Progenitor cell of endocrine pancreas (in vitro differentiated cells): ENCODE measurements at places on chromosomes 1 and 21. TPM values are rescaled to one million over a fixed set of nuclear protein-coding genes. Genes with fewer than 3 reads are reported as not detected.

- no peak overlapping the region for H3K27ac ChIP-seq
- no peaks in the 10 kb centered on the region for H3K4me1 ChIP-seq
- peaks cover 7% of the 10 kb centered on the region for H3K36me3 ChIP-seq
Measured at GRCh38 chr1:173347282-173347818, 129.8 kb upstream of the PRDX6 start.

DNA sequence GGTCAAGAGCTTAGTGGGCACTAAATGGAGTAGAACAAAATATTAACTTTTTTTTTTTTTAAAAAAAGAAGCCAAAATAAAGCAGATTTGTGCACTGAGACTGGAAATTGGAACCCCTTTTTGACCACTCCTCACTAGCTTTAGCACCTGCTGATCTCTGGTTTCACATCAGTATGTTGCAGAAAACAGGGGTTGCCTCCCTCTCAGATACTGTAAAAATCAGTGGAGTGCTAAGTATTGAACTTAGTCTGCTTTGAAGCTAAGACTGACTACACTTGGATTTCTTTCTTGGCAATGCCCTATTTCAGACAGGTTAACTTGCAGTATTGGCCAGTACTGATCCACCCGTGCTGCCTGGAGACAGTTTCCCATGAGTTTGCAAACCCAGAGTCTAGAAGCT is 2.7 kb upstream of the KIAA0040 start:
- H3K27ac ChIP-seq: no peak overlapping the region
- peaks cover 60% of the 10 kb centered on the region for H3K27me3 ChIP-seq
- no peak for DNase-seq
- no peak overlapping the region for H3K4me3 ChIP-seq
- H3K4me1 ChIP-seq: peaks cover 12% of the 10 kb centered on the region
- no peaks in the 10 kb centered on the region for H3K36me3 ChIP-seq

DNA sequence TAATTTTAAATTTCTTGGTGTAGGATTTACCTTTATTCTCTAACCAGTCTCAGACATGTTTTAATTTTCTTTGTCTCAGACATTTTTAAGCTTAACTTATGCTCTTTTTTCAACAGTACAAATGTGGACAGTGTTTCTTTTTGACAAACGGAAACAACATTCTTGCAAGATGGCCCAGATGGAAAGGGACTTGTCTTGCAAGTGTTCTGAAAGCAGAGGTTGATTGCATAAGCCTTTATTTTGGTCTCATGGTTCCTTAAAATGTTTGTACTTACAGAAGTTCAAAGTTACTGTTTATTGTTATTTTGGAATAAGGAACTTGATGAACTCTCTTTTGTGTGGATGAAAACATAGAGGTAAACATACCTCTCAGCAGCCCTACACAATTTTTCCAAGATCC is 22.9 kb downstream of the SMAP2 start:
- no peak overlapping the region for H3K4me3 ChIP-seq
- DNase-seq: no peak
- H3K36me3 ChIP-seq: peaks cover 7% of the 10 kb centered on the region
- peaks cover 22% of the 10 kb centered on the region for H3K4me1 ChIP-seq
- no peaks in the 10 kb centered on the region for H3K27me3 ChIP-seq

Gene FMN2
- total RNA-seq: 2.3 and 3.2 TPM in 2 replicates

Gene ECM1
- total RNA-seq: 1.9 and 2.1 TPM in 2 replicates

DNA sequence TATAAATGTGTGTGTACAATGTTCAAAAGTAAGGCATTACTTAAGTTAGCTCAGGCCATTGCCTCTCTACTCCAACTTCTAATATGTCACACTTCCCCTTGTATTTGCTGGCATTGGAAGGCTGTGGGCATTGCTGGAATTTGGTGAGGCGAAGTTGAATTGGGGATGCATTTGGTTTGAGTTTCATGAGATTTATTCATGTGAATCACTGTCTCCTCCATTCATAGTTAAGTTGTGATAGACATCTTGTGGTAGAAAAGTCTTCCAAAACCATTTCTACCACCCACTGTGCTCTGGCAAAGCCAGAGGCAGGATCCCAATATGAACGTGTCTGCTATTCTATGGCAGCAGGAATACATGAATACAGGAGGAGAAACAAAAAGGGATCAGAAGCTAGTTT is 397.8 kb upstream of the USP24 start:
- peaks cover 12% of the 10 kb centered on the region for H3K27me3 ChIP-seq
- no peak overlapping the region for H3K4me3 ChIP-seq
- H3K36me3 ChIP-seq: peaks cover 3% of the 10 kb centered on the region
- no peak overlapping the region for H3K27ac ChIP-seq

GRCh38 chr1:221687836-221688487 is 53.9 kb downstream of the DUSP10 start:
- DNase-seq: no peak
- no peak overlapping the region for H3K4me3 ChIP-seq
- peaks cover 2% of the 10 kb centered on the region for H3K27me3 ChIP-seq
- H3K4me1 ChIP-seq: peaks cover 4% of the 10 kb centered on the region

DNA sequence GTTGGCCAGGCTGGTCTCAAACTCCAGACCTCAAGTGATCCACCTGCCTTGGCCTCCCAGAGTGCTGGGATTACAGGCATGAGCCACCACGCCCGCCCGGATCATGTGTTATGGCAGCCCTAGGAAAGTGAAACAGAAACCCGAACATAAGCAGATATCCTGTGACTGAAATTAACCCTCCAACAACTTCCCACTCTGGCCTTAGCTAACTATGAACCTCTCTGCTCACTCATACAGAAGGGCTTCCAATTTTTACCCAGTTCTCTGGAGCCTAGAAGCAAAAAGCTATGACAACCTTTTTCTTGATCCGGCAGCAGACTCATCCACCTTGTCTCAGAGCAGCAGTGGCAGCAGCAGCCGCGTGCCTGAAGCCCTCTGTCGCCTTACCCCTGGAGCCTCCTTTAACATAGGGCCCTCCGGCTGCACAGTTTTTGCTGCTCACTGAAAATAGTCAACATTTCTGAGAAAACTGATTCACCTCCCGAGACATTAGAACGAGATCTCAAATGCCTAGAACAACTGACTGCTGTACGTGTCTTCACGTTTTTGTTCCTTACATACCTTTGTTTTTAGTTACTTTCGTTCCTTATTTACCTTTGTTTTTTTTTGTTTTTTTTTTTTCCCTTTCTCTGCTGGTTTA is 9.3 kb downstream of the CBR1 start:
- no peak for DNase-seq
- H3K4me3 ChIP-seq: no peak overlapping the region
- H3K27ac ChIP-seq: no peak overlapping the region
- no peaks in the 10 kb centered on the region for H3K36me3 ChIP-seq
- peaks cover 6% of the 10 kb centered on the region for H3K4me1 ChIP-seq

Gene CREG1
- 27.7 and 32.3 TPM in 2 replicates for total RNA-seq
